HFFc6 (cell line): ENCODE measurements at places on chromosomes 11 and 22. TPM values are rescaled to one million over a fixed set of nuclear protein-coding genes. Genes with fewer than 3 reads are reported as not detected.

DNA sequence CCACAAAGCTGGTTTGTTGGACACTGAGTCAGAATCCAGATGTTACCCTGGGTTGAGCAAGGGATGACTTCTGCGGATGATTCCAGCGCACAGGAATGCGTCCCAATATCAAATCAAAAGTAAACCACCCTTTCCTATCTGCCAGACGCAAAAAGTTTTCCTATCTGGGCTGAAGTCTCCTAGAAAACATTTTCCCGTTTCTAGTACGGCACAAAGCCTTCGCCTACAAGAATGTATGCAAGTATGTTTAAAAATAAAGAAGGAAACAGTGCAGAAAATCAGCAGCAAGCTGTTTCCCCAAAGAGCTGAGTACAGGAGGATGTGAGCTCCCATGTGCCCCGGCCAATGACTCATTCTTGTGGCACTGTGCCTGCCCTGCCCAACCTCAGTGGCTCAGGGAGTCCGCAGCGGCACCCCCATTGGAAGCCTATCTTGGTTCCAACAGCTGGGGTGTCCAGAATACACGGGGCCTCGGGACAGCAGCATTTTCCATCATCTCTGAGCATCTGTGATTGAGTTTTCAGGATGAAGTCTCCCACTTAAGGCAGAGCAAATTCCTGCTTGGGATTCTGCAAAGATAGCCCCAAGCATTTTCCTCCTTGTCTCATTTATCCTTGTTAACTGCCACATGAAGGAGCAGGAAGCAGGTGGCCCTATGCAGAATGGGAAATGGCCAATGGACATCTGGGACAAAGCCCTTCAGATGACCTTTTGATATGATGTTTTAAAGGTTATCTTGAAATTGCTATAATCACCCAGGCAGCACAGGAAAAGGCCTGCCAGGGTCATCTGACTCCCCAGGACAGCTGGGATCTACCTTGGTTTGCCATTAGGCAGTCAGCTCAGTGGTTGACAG, 17.5 kb downstream of the KCNJ5 start:
- peak; percentile 66 for DNase-seq

- no peak for DNase-seq
Measured at GRCh38 chr22:20517422-20517821, 10.0 kb downstream of the MED15 start.

FAM181B gene
- not detected in 3 replicates for total RNA-seq

- no peak for DNase-seq
Measured at GRCh38 chr11:11910541-11910940, 68.8 kb downstream of the USP47 start.

DNA sequence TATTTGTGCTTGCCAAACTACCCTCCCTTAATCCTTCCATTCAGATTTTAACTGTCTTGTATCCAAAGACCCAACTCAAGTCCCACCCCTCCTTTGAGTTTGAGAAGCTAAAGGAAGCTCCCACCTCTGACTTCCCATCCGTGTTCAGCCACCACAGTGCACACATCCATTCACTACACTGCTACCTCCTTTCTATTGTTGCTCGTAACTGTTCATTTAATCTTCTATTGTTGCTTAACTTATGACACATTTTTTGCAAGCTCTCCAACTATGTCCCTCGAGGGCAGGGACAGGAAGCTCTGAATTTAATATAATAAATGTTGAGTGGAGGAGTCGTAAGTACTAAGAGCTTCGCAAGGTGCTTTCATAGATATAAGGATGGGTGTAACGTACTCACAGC, 10.4 kb downstream of the LARGE1 start:
- DNase-seq = no peak
